Skeletal muscle cell (primary cell): ENCODE measurements at places on chromosomes 12 and 14.

DNA sequence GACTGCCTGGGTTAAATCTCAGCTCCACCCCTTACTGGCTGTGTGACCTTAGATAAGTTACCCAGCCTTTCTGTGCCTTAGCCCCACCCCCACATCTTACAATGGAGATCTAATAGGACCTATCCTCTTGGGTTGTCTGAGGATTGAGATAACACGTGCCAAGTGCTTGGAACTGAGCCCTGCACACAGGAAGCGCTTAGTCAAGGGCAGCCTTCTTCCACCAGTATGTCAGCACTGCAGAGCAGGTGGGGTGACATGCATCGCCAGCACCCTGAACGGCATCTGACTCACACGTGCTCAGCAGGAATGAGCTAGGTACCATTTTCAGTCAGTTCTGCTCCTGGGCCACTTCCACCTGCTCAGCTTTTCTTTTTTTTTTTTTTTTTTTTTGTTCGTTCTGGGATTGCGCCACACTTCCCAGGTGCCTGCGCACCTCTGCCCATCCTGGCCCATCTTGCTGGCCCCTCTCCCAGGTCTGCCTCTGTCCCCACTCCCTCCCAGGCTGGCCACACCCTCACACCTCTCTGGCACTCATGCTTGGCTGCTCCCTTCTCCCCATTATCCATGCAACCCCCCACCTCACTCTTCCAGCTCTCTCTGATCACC is 19.6 kb downstream of the LGMN start:
- no peak for DNase-seq

DNA sequence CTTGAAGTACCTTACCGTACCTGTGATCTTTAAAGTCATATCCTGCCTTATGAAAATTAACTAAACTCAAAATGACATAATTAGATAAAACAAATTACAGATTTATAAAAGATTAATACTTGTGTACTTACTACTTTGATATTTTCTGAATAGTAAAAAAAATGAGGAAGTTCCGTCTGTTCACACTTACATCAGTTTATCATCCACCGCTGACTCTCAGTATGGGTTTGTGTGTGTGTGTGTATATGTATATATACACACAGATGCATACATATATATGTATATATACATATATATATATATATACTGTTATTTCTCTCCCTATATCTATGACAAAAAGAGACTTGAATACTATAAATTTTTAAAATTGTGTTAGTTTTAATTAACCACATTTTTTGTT is 65.0 kb upstream of the MON2 start:
- no peak for DNase-seq

- no peak for DNase-seq
Observed at GRCh38 chr12:8548192-8548591, 7.5 kb upstream of the CLEC4E start.

DNA sequence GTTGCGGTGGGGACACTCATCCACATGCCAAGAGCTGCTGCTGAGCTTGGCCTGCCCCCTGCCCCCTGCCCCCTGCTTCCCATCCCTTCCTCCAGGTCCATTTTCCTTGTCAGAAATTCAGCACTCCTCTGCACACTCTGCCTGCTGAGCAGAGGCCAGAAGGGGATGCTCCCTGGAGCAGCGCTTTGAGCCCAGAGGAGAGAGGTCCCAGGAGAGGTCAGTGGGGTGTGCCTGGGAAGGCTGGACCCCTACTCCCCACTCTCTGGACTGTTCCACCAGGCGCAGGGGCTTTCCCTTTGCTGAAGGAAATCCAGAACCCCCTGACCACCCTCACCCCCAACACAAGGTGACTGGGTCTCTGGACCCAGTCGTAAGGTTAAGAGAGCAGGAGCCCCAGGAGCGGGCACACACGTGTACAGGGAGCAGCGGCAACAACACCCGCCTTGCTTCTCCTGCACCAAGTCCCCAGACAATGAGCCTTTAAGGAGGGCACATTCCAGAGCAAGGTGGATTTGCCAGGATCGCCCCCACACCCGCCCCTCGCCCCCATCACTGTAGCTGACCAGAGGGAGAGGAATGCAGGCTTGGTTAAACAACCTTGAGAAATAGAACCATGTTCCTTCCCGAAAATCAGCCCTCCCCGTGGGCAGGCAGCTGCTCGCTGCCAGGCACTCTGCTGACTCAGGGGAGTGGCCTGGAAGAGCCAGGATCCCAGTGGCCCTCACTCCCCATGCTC is 30.7 kb downstream of the ISCA2 start:
- DNase-seq: no peak

DNA sequence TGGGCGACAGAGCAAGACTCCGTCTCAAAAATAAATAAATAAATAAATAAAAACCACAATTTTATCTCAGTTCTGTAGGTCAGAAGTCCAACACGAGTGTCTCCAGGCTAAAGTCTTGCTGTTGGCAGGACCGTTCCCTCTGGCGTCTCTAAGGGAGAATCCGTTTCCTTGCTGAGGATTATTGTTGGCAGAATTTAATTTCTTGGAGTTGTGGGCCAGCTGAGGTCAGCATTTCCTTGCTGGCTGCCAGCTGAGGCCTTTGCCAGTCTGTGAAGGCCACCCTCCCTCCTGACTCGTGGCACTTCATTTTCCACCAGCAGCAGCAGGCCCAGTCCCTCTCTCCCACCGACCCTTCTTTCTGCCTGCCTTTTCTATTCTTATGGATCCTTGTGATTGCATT is 17.2 kb downstream of the PSMC1 start:
- no peak for DNase-seq

- DNase-seq: no peak
Observed at GRCh38 chr12:117695956-117696355, 272.8 kb downstream of the KSR2 start.

DNA sequence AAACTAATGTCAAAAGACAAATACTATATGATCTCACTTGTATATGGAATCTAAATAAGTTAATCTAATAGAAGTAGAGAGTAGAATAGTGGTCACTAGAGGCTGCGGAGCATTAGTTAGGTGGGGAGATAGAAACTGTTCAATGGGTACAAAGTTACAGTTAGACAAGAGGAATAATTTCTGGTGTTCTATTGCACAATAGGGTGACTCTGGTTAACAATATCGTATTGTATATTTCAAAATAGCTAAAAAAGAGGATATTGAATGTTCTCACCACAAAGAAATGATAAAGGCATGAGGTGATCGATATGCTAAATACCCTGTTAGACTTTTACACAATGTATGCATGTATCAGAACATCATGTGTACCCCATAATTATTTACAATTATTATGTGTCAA is 42.9 kb downstream of the IGF1 start:
- DNase-seq: no peak

DNA sequence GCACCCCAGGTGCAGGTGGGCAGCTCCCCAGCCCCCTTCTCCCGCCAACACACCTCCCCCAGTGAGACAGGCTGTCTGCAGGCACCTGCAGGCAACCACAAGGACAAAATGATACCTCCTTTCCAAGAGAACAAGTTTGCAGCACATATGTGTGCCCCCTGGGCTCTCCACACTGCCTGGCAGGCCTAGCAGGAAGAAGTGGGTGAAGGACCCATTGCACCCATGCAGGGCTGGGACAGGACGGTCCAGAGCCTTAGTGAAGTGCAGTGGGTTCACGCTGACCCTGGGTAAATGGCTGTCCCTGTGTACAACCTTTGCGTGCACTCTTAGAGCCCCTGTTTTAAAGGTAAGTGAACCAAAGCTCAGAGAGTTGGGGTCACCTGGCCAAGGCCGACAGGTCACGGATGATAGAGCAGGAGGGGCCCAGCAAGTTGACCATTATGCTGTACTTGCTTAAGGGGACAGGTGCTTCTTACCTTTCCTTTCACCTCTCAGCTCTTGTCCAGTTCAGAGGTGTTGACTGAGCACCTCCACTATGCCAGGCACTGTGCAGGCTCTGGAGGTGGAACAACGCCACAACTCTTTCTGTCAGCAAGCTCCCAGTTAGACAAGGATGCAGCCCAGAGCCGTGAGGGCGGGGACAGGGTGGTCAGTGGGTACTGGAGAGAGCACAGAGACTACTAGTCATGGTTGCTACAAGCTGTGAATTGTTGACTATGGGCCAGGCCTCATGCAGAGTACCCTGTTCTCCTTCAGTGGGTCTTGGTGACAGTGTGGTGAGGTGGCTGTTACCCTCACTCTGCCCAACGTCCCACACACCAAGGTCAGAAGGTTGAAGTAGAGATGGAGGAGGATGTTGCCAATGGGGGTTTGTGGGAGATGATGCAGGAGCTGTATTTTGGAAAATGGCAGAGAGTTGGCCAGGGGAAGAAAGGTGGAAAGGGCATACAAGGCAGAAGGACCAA is 125.9 kb downstream of the PAPOLA start:
- DNase-seq: no peak

DNA sequence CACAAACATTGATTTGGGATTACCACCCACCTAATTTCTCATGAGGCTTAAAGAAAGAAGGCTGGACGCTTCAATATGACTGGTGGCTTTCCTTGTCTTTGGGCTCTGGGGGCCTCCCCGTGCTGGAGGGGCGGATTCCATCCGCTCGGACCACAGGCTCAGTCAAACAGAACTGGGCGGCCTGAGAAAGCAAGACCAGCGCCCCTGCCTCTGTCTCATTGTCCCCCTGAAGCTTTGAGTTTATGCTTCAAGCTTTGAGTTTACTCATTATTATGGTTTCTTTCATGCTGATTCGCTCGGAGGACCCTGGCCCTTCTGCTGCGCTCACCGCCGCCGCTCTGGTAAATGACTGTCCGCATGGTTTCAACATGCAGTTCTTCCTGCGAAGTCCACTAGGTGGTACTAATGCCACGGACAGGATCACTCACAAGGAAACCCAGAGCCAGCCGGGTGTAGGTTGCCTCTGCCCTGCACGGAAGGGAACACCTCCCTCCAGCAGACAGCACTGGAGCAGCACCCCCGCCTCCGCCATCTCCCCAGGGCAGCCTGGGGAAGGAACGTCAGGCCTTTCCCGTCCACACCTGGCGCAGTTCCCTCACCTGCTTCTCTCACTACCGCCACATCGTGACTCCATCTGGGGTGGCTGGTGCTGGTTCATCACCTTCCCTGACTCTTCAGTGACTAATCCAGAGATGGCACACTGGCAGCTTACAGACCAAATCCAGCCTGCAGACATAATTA is 13.2 kb upstream of the TIGAR start:
- peak; percentile 52 for DNase-seq

- DNase-seq: no peak
Observed at GRCh38 chr12:18284386-18284785, 23.1 kb downstream of the PIK3C2G start.

- no peak for DNase-seq
Observed at GRCh38 chr12:57461276-57461916, 1.8 kb downstream of the GLI1 start.

DNA sequence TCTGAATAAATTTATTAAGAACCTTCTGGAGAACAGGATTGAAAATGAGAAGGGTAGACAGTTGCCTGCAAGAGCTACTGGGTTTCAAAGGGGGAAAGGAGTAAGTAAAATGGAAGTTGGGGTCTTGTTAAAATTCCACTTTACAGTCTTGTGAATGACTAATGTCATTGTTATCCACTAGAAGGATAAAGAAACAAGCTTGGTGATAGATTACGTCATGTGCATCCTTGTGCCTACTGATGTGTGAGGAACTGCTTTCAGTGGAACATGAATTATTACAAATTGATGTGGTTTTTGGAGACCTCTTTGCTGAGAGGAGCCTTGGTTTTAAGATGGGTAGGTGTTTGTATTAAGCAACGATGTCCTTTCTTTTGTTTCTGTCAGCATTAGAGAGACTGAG is 272.5 kb upstream of the PRICKLE1 start:
- no peak for DNase-seq

- no peak for DNase-seq
Observed at GRCh38 chr12:12561371-12562015, 1.2 kb downstream of the DUSP16 start.

GRCh38 chr12:96034621-96035282 is 635 bp downstream of the LTA4H start:
- no peak for DNase-seq

DNA sequence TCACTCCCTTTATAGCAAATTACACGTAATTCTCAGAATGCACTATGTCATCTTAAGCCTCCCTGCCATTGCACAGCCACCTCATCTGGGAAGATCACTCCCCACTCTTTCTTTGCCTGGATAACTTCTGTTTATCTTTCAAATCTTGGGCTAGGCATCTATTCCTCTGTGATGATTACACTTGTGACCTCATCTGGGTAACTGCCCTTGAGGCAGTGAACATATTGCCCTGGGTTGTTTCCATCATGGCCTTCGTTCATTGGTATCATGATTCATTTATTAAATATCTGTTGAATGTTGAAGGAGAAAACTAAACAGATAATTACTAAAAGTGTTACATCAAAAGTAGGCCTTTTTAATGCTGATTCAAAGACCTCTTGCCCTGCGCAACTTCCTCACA is 26.2 kb upstream of the PDE3A start:
- peak; percentile 41 for DNase-seq

- DNase-seq: no peak
Observed at GRCh38 chr14:99330316-99331240, 58.6 kb upstream of the BCL11B start.

DNA sequence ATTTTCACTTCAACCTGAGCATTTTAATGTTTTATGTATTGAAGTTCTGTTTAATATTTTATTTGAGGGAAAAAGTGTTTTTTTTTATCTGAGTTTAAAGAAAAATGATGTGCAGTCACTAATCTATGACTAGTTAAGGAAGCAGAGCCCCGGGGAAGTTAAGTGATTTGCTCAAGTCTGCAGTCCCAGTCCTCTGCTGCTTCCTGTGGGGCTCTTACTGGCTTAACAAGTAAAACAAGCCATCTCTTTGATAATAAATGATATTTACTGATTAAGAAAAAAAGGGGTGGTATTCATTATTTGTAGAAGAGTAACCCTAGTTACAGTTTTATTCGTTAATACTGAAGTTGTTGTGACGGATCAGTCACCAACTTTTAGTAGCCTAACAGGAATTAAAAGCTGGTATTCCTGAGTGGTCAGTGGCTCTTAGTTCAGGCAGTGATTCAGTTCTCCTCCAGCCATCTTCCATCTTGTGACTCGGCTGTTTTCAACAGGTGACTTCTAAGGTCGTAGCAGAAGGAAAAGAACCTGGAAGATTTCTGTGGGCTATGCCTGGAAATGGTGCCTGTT is 21.7 kb downstream of the BICDL1 start:
- DNase-seq: no peak

- DNase-seq: no peak
Observed at GRCh38 chr12:82842480-82842879, 155.8 kb downstream of the TMTC2 start.

DNA sequence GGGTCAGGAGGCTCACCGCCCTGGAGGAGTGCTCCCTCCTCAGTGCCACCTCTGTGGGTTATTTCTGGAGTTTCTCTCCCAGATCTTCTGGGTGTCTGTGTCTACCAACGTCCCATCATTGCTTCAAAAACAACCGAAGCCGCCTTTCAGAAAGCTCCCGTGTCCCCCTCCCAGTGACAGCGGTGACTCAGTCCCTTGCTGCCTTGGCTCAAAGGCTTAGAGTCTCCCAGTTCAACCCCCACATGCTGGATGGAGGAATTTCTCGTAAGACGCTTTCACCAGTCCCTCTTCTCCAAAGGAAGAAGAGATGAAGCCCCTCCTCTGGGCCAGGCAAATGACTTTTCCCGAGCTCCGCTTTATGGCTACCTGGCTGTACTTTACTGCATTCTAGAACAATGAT is 146.6 kb downstream of the RBM19 start:
- no peak for DNase-seq
